ENCODE measurements at places on chromosomes 12 and 14.

DNA sequence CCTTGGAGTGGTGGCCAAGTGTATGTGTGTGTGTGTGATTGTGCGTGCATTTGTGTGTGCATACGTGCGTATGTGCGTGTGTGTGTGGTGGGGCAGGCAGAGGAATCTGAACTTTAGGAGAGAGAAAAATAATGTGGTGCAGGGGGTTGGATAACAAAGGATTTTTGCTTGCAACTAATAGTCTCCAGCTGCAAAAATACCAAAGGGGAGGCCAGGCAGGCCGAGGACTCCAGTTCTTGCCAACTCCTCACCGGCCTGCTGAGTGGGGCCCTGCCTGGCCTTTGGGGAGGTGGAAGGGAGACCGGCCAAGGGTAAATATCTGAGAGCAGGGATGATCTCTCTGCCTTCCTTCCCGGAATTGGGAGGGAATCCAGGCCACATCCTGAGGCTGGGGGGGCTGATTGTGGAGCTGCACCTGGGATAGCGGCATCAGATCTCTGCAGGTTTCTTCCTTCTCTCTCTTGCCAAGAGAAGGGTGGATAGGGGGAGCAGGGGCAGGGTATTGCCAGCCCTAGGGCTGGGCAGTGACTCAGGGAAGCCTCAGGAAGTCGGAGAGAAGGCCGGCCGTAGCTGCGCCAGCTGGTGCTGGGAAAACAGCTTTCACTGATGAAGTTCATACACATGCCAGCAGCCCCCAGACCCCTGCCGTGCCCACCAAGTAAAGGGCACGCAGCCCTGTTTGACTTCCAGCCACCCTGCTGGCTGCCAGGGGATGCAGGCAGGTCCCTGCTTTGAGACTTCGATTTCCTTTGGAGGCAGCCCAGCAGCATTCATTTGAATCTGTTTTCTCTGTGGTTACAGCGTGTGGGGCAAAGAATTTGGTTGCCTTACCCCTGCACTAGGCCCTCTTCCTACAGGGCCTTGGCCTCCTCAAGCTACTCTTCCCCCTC is 4.6 kb upstream of the LRP1-AS start:
- H3K27me3 ChIP-seq, result no peaks in the 10 kb centered on the region
- H3K4me3 ChIP-seq, result no peak overlapping the region
- no peaks in the 10 kb centered on the region for H3K36me3 ChIP-seq

DNA sequence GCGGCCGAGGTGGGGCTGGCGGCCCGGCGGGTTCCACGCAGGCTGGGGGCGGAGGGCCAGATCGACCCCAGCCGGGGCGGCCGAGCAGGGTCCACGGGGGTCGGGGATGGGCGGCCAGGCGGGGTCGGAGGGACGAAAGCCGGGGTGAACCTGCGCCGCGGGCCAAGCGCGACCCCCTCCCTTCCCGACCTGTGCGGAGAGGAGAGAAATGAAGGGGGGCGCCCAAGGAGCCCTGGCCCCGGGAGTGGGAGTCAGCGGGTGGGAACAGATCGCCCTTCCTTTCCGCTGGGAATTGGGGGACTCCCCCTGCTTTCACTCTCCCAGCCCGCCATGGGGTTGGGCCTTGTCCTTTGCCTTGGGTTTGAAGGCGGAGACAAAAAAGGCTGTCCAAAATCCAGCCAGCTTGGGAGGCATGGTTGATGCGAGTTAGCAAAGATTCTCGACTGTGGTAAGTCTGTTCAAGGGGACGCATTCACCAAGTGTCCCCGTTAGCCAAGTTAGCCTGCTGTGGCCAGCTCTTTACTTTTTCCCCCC is 559 bp upstream of the CKAP4 start:
- DNase-seq, result peak; percentile 28
- H3K4me3 ChIP-seq, result peak overlapping the region; percentile 71
- peak overlapping the region; percentile 83 for H3K27ac ChIP-seq

DNA sequence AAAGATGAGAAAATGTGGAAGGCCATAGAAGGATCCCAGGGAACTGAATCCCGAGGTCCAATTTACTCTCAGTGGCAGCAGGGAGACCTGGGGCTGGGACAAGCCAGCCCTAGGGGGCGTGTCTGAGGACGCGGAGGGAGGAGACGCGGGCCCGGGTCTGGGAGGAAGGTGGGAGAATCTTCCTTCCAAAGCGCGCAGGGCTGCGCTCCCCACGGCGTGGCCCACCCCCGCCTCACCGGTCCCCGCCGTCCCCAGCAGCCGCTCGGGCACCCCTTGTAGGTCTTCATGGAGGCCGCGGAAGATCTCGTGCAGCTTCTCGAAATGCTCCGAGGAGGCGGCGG is 323 bp downstream of the VTI1B start:
- peak overlapping the region; percentile 81 for H3K4me3 ChIP-seq
- peak overlapping the region; percentile 76 for H3K27ac ChIP-seq
- DNase-seq, result peak; percentile 58
- no peaks in the 10 kb centered on the region for H3K27me3 ChIP-seq
- peaks cover 28% of the 10 kb centered on the region for H3K4me1 ChIP-seq
- H3K36me3 ChIP-seq, result peaks cover 19% of the 10 kb centered on the region

GRCh38 chr12:10101042-10101579 is 2.3 kb upstream of the CLEC1A start:
- no peaks in the 10 kb centered on the region for H3K4me1 ChIP-seq
- H3K27me3 ChIP-seq, result peaks cover 8% of the 10 kb centered on the region
- DNase-seq, result no peak
- peaks cover 7% of the 10 kb centered on the region for H3K36me3 ChIP-seq
- H3K4me3 ChIP-seq, result no peak overlapping the region
- no peak overlapping the region for H3K27ac ChIP-seq

- H3K36me3 ChIP-seq, result no peaks in the 10 kb centered on the region
- no peak overlapping the region for H3K27ac ChIP-seq
- H3K4me1 ChIP-seq, result peaks cover 3% of the 10 kb centered on the region
- peak; percentile 7 for DNase-seq
- H3K27me3 ChIP-seq, result no peaks in the 10 kb centered on the region
- H3K4me3 ChIP-seq, result no peak overlapping the region
Observed at GRCh38 chr12:22101749-22102243, 55.8 kb downstream of the CMAS start.

- no peaks in the 10 kb centered on the region for H3K27me3 ChIP-seq
- no peak overlapping the region for H3K27ac ChIP-seq
- DNase-seq, result no peak
- H3K4me1 ChIP-seq, result no peaks in the 10 kb centered on the region
- H3K36me3 ChIP-seq, result peaks cover 10% of the 10 kb centered on the region
- no peak overlapping the region for H3K4me3 ChIP-seq
Observed at GRCh38 chr14:96920023-96920422, 122.8 kb downstream of the VRK1 start.

- H3K27ac ChIP-seq, result no peak overlapping the region
- H3K4me3 ChIP-seq, result no peak overlapping the region
- no peaks in the 10 kb centered on the region for H3K36me3 ChIP-seq
- H3K4me1 ChIP-seq, result no peaks in the 10 kb centered on the region
- no peak for DNase-seq
- no peaks in the 10 kb centered on the region for H3K27me3 ChIP-seq
Observed at GRCh38 chr12:67415473-67415872, 146.3 kb downstream of the CAND1 start.

DNA sequence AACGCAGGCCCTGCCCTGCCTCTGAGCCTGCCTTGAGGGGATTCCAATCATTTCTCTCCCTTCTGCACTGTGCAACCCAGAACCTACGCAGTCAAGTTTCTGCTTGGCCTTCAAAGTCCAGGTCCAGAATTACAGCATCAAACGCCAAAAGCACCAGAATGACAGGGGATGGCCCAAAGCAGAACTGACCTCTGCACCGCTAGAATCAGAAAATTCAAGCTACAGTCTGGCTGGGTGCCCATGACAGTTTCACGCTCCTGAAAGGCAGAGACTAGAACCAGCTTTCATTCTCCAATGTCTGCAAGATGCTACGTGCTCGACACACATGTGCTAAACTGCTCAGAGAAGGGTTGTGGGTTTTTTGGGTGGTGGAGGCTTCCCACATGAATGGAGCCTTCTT is 4.1 kb downstream of the CLMN start:
- no peaks in the 10 kb centered on the region for H3K36me3 ChIP-seq
- peaks cover 26% of the 10 kb centered on the region for H3K27me3 ChIP-seq
- DNase-seq, result no peak

GRCh38 chr12:117343296-117343695 is 18.1 kb downstream of the NOS1 start:
- no peak for DNase-seq
- H3K36me3 ChIP-seq, result no peaks in the 10 kb centered on the region
- H3K27ac ChIP-seq, result no peak overlapping the region

DNA sequence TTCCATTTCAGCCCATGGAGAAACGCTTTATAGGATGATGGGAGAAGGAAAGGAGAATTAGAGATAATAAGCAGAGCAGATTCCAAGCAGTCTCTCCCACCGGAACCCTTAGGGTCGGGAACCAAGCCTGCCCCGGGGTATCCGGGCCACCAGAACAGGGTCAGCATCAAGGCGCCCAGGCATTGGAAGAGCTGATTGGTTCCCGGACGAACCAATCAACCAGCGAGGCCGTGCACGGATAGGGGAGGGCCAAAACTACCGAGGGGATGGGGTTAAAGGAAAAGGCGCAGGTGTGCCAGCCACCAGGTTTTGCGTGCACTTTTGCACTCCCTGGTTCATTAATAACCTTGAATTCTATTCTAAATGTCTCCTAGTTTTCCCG is 1.7 kb downstream of the PPM1H start:
- H3K4me3 ChIP-seq, result no peak overlapping the region
- H3K27ac ChIP-seq, result no peak overlapping the region
- DNase-seq, result no peak
- peaks cover 59% of the 10 kb centered on the region for H3K27me3 ChIP-seq
- H3K36me3 ChIP-seq, result no peaks in the 10 kb centered on the region

GRCh38 chr14:57049848-57050247 is 218.9 kb downstream of the EXOC5 start:
- H3K27ac ChIP-seq, result no peak overlapping the region
- DNase-seq, result no peak
- H3K36me3 ChIP-seq, result no peaks in the 10 kb centered on the region
- no peaks in the 10 kb centered on the region for H3K4me1 ChIP-seq
- H3K4me3 ChIP-seq, result no peak overlapping the region

DNA sequence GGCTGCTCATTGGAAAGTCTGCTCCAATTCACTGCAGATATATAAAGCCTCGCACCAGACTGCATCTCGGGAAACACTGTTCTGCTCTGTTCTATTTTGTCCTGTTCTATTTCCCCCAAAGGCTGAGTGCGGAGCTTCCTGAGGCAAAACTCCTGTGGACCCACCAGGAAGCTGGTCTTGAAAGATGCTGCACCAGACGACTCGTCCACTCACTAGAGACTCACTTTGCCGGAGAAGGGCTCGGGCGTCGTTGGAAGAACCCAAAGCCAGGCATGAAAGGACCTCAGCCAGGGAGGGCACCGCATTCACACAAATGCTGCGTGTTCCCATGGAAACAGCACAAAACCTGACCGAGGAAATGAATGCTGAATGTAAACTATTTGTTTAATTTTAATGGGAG is 331.2 kb upstream of the SFSWAP start:
- H3K27ac ChIP-seq, result no peak overlapping the region
- no peaks in the 10 kb centered on the region for H3K36me3 ChIP-seq
- no peaks in the 10 kb centered on the region for H3K4me1 ChIP-seq
- no peak for DNase-seq
- H3K4me3 ChIP-seq, result no peak overlapping the region
- H3K27me3 ChIP-seq, result peaks cover 10% of the 10 kb centered on the region

DNA sequence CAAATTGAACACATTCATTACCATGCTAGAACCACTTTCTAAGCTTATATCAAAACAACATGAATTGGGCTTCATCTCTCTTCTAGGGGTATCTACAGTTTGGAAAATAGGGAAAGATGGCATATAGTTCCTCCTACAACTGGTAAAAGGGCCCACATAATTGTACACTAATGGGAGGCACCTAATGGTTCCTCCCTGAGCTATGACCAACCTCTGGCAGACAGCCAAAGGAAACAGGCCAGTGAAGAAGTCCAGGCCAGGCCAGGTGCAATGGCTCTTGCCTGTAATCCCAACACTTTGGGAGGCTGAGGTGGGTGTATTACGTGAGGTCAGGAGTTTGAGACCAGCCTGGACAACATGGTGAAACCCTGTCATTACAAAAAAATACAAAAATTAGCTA is 23.2 kb upstream of the APOF start:
- H3K4me3 ChIP-seq, result no peak overlapping the region
- H3K36me3 ChIP-seq, result no peaks in the 10 kb centered on the region
- H3K4me1 ChIP-seq, result no peaks in the 10 kb centered on the region

DNA sequence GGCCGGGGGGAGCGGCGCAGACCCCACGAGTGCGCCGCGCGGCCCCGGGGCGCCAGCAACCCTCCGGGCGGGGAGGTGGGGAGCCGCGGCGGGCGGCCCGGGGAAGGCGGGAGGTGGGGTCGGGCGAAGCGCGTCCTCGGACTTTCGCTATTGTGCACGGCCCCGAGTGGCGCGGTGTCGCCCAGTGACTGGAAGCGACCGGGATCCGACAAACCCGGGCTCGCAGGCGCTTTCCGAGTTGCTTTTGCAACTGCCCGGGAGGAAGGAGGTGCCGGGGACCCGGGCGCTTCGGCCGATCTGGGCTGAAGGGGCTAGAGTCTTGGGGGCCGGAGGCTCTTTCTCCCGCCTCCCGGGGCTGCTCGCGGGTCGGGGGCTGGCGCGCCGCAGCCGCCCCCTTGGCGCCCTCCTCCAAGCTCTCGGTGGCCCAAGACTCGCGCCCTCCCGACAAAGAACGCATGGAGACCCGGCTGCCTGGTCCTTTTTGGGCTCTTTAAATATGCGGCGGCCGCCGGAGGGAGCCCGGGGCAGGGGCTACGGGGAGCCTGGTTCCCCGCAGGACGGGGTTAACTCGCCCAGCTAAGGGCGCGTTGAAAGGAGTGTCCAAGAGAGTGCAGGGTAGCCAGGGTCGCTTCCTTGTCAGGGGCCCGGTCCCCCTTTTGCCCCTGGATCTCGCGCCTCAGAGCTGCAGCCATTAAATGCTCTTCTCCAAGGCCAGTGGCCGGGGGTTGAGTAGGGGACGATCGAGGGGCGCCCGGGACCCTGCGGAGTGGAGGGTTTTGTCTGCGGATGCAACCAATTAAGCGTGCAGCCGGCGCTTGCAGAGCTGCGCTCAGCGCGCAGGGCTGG is 1.4 kb downstream of the HMGA2 start:
- peak overlapping the region; percentile 29 for H3K4me3 ChIP-seq
- peaks cover 23% of the 10 kb centered on the region for H3K4me1 ChIP-seq
- H3K27ac ChIP-seq, result no peak overlapping the region
- H3K27me3 ChIP-seq, result peaks cover 72% of the 10 kb centered on the region
- H3K36me3 ChIP-seq, result no peaks in the 10 kb centered on the region
- DNase-seq, result peak; percentile 14

GRCh38 chr14:104140213-104140462 is 1.8 kb downstream of the KIF26A start:
- no peak overlapping the region for H3K4me3 ChIP-seq
- H3K36me3 ChIP-seq, result no peaks in the 10 kb centered on the region
- H3K27ac ChIP-seq, result no peak overlapping the region
- no peak for DNase-seq
- H3K4me1 ChIP-seq, result peaks cover 4% of the 10 kb centered on the region
